ENCODE measurements at places on chromosomes 4 and X. TPM values are rescaled to one million over a fixed set of nuclear protein-coding genes. Genes with fewer than 3 reads are reported as not detected.

CDS1 gene
- 11.0 TPM for polyA plus RNA-seq

NUP54 gene
- polyA plus RNA-seq = 31.1 TPM

HERC6 gene
- polyA plus RNA-seq = 3.4 TPM

ADH5 gene
- 149 TPM for polyA plus RNA-seq

IL3RA gene
- polyA plus RNA-seq = 1.9 TPM
